Activated naive CD8-positive, alpha-beta T cell treated with anti-CD3 and anti-CD28 coated beads, Interleukin-2, amount 50 U/mL, for 16 hours (primary cell): ENCODE measurements at places on chromosomes 11 and 22.

GRCh38 chr11:125165843-125166763, 1.6 kb downstream of the PKNOX2 start:
- no peak for DNase-seq

DNA sequence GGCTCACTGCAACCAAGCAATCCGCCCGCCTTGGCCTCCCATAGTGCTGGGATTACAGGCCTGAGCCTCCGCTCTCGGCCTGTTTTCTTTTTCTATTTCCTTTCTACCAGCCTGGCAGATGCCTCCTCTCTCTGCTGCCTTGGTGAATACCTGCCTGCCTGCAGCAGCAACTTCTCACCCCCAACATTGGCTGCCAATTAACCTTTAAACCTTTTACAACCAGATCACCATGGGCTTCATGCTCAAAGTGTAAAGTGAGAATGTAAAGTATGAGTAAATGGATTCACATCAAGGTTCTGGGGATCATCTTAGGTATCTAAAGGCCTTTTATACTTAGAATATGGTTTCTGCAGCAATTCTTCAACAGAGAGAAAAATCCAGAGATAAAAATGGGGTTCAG, 13.0 kb upstream of the FCHSD2 start:
- no peak for DNase-seq

- no peak for DNase-seq
Measured at GRCh38 chr11:130848361-130849214, 67.7 kb downstream of the SNX19 start.

GRCh38 chr11:42770444-42771065, 541.2 kb upstream of the API5 start:
- DNase-seq: no peak

DNA sequence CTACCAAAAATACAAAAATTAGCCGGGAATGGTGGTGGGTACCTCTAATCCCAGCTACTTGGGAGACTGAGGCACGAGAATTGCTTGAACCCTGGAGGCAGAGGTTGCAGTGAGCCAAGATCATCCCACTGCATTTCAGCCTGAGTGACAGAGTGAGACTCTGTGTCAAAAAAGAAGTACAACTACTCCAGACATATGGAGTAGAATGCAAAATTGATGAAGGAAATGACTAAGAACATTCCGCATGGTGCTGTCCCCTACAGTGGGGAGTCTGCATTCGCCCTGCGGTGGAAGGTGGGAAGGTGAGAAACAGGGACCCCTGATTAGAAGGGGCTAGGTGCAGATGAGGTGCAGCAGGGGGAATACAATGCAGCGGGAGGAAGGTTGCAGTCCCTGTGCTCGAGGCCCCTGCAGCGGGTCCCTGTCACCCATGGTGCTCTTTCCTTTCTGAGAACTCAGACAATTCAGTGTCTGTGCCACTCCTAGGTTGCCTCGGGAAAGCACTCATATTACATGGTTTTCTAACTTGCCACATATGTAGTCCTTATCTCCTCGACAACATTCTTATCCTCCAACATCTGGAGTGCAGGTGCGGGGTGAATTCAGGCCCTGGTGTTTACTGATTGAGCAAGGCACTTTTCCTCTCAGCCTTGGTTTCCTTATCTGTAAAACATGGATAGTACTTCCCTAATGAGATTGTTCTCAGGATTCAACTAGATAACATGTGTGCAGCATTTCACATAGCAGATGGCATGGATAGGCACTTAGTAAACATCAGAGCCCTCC, 5.2 kb downstream of the POLD4 start:
- DNase-seq: no peak

DNA sequence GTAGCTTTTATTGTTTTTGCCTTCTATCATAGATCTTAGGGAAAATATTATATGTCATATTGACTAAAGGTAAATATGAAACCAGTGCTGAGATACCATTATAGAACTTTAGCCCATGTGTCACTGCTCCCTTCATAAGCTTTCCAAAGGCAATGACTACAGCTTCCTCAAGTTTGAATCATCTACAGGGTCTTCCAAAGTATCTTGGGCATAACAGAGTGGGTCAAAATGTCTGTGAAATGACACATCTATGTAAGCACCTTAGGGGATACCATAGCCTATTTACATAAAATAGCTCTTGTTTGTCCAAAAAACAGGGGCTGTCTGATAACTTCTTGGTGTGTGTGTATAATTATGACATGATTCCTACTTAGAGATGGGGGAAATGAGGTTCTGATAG, 52.5 kb downstream of the RELT start:
- DNase-seq: no peak

DNA sequence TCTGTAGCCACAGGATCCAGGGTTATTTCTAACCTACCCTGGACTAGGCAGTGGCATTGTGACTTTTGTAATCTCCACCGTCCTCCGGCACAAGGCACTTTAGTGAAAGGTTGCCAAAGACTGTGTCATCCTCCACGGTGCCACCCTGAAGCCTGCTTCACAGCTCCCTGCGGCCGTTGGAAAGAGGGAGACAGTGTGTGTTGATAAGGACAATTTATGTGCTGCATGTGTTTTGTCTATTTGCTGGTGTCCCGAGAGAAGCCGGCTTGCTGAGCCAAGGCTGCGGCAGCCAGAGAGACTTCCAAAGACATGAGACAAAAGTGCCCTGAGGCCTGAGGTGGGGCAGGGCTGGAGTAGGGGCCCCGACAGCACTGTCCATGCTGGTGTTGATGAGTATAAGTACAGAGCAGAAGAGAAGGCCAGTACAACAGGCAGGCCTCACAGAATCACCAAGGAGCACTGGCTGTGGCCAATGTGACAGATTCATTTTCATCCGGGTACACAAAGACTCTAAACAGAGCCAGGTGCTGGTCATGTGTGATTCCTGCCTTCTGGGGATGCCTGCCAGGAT, 40.9 kb downstream of the GALNT18 start:
- DNase-seq: no peak

- no peak for DNase-seq
Measured at GRCh38 chr22:31106001-31106571, 1.3 kb downstream of the SELENOM start.
